Upper lobe of right lung (tissue), 1 donor: ENCODE measurements at places on chromosomes 4 and X. TPM values are rescaled to one million over a fixed set of nuclear protein-coding genes. Genes with fewer than 3 reads are reported as not detected.

- no peak for DNase-seq
These were observed 2.1 kb upstream of the STAP1 start for GRCh38 chr4:67556436-67556835.

GRCh38 chr4:97504713-97505112 is 638.6 kb downstream of the STPG2 start:
- DNase-seq: no peak

The HDAC8 gene
- total RNA-seq: 27.0 TPM

DNA sequence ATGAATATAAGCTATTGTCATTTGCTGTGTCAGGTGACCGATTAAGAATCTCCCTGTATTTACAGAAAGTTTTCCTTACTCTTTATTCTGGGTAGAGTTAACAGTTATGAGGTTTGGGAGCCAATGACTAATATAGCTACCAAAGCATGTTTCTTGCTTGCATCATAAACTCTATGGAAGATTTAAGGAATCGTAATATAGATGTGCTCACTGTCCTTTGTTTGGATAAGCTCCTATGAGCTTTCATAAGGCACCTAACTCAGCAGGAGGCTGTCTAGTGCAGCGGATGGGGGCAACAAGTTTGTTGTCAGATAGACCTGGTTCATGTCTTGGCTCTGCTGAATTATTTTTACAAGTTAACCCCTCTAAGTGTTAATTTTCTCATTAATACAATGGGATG is 75.0 kb upstream of the PAQR3 start:
- DNase-seq: no peak

The TMEM154 gene
- total RNA-seq: 12.7 TPM

The EFNB1 gene
- total RNA-seq: 29.0 TPM

DNA sequence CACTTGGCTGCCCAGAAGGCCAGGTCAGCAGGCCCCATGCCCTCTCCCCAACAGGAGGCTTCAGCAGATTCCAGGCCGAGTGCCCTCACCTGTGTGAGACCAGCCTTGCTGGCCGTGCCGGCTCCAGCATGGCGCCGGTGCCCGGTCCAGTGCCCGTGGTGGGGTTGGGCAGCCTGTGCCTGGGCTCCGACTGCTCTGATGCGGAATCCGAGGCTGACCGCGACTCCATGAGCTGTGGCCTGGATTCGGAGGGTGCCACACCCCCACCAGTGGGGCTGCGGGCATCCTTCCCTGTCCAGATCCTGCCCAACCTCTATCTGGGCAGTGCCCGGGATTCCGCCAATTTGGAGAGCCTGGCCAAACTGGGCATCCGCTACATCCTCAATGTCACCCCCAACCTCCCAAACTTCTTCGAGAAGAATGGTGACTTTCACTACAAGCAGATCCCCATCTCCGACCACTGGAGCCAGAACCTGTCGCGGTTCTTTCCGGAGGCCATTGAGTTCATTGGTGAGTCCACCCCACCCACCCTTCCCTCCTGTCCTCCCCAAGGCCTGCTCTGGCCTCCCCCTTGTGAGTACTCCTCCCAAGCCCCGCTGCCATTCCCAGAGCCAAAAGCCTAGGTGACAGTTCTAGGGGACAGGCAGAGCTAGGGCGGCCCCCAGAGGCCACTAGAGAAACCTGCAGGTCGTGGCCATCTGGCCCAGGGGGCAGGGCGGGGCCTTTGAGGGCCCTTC is 2.3 kb downstream of the DUSP9 start:
- peak; percentile 77 for DNase-seq

GRCh38 chr4:123517971-123518370 is 121.4 kb downstream of the SPRY1 start:
- DNase-seq: no peak

DNA sequence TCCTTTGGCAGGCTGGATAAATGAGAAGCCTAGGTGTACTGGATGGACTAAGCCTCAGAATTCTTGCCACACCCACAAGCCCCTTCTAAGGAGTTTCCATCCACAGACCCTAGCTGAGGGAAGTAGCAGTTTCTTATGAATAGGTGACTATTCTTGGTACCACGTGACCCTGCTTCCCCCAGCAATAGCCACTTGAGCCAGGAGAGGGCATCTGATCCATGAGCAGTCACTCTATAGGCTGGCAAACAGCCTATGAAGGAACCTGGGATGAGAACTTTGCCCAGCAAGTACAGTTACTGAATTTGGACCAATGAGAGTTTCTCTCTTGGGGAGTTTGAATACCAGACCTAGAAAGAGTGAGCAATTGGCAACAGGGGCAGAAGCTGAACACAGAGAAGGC is 84.0 kb downstream of the RTL9 start:
- DNase-seq: no peak

DNA sequence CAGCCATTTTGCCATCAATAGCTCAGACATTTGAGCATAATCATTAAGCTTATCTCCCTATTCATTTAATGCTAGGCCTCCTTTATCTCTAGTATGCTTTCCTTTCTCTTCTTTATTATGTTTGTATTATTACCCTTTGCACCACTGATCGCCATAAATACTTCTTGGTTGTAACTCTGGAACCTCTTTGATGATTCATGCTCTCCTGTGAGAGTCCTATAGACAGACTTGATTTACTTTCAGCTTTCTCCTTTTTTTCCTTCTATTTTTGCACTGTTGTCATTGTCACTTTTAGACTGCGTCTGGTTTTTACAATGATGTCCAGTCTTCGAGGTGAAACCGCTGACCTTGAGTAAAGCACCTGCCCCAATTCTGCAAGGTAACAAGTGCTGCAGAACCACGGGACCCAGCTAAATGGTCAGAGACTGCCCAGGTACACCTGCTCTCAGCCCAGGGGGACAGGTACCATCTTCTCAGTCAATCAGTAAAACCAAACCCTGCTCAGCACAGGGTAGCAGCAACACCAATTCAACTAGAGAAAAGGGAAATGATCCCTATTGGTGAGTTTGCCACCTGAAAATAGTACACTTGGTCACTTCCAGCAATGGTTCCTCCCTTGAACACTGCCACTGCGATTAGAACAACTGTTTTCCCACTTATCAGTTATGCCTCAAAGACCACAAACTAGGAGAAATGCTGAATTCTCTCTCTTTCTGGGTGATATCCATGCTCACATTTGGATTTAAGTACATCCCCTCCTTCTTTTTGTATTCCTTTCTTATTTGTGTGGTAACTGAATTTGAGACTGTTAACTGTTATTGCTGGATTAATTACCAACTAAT is 125.1 kb downstream of the MAML3 start:
- DNase-seq: no peak

The H2BW2 gene
- total RNA-seq: not detected

GRCh38 chr4:140996766-140997165 is 136.5 kb downstream of the RNF150 start:
- DNase-seq: no peak
